H54 (cell line): ENCODE measurements at places on chromosomes 13 and 19.

DNA sequence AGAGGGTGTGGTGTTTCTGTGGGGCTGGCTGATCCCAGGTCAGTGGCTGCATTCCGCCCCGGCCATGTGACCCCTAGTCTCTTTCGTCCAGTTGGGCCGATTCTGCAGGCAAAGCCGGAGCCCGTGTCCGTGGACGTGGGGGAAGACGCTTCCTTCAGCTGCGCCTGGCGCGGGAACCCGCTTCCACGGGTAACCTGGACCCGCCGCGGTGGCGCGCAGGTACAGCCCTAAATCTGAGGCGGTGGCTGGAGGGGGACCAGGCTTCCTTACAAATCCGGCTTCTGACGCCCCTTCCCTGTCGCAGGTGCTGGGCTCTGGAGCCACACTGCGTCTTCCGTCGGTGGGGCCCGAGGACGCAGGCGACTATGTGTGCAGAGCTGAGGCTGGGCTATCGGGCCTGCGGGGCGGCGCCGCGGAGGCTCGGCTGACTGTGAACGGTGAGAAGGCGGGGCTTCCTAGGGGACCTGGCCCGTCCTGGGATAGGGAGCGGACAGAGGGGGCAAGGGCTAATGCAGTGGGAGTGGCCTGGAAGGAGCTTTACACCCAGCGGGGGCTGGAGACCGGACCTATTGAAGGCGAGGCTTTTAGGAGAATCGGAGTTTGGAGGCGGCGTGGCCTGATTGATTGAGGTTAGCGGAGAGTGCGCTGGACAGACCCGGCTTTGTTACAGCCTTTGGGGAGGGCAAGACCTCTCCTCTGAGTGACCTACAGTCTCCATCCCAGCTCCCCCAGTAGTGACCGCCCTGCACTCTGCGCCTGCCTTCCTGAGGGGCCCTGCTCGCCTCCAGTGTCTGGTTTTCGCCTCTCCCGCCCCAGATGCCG is 4.3 kb downstream of the KIRREL2 start:
- no peak for DNase-seq

DNA sequence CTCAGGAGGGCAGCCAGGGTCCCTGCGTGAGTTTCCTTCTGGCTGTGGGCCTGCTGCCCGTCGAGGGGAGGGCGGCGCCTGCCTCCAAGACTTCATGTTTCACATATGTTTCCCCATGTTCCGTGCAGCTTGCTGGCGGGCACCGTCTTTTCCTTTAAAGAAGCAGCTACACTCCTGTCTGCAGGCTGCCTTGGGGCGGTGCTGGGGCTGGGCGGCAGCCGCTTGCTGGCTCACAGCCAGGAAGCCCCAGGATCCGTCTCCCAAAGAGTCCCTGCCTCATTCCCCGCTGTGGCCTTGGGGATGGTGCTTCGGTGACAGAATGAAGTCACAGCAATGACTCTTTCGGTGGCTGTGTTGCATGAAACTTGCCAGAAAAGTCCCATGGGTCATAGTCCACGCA is 24.9 kb downstream of the PIAS4 start:
- DNase-seq: no peak

DNA sequence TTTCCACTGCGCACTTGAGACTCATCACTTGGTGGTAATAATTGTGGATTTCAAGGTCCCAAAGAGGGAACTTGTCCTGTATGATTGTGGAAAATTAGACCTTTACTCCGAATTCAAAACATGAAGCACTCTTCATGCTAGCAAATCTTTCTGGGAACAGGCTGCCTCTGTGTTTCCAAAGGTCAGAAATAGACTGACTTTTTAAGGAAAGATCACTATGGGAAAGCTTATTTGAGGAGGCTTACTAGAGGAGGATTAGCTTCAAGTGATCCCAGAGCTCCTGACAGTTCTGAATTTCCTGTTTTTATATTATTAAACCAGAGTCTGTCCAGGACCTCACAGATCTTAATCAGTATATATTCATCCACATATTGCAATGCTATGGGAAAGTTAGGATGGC is 5.5 kb downstream of the WDFY2 start:
- DNase-seq: no peak

DNA sequence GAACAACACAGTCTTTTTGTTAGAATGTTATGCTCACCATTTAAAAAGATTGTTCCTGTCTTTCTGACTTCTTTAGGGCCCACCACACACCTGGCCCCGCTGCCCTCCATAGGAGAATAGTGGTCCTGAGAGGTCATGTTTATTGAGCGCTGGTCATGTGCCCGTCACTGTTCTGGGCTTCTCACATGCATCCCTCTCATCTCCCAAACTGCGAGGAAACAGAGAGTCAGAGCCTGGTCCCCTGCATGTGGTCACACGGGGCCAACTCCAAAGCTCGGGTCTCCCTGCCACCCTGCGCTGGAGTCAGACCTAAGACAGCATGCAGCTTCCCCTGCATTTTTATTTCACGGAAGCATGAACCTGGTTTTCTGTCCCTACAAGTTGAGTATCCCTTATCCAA is 70.4 kb upstream of the GPR183 start:
- no peak for DNase-seq

DNA sequence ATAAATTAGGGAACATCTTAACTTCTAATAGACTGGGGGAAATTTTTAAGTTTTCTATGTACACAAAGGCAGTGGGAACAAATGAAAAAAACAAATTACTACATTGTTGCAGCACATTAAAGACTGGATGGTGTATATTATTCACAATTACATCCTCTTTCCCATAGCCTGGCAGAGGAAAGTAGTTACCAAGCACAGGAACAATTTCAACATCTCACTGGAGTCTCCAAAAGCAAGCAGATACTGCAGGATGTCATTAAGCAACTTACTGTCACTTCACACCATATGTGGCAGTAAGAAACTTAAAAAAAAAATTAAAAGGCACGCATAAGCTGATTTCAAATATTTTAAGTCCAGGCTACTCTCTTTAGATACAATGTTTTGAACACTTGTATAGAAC is 6.4 kb upstream of the EFNB2 start:
- no peak for DNase-seq

DNA sequence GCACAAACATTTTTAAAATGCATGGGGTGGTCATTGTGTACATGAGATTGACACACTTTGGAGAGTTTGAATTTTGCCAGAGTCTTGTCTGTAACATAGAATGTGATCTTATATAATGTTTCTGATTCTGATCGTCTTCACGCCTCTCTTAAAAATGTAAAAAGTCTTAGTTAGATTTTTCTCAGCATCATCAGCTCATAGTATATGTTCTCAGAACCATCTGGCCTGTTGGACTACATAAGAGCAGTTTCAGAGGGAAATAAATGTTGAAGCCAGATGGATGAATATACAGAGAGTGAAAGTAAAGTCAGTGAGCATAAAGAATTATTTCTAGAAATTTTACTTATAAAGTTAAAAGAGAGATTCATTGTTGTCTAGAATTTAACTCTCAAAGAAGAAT is 789.9 kb upstream of the MIR17HG start:
- no peak for DNase-seq

- no peak for DNase-seq
These were observed 5.0 kb upstream of the C19orf33 start for GRCh38 chr19:38298821-38299680.

DNA sequence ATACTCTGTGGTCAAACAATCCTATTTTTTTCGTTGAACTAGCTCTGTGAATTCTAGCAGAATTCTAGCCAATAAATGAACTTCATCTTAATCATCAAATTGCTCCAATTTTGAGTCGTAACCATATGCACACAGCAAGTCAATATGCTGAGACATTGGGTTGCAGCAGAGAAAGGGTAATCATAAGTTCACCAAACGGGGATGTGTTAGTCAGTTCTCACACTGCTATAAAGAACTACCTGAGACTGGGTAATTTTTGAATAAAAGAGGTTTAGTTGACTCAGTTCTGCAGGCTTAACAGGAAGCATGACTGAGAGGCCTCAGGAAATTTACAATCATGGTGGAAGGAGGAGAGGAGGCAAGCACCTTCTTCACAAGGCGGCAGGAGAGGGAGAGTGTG is 67.7 kb upstream of the ABCC4 start:
- no peak for DNase-seq

- DNase-seq: no peak
These were observed 4.6 kb downstream of the RBM26 start for GRCh38 chr13:79401259-79402070.

DNA sequence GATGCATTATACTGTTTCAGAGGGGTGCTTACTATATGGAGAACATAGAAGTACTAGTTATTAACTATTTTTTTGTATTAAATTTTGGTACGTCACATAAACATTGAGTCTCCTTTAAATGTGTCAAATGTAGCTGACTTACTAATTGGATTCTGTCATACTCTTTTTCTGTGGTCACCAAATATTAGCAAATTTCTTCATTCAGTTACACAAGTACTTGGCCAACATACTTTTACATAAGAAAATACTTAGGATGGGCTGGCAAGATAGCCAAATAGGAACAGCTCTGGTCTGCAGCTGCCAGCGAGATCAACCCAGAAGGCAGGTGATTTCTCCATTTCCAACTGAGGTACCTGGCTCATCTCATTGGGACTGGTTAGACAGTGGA is 19.2 kb downstream of the LPAR6 start:
- no peak for DNase-seq

DNA sequence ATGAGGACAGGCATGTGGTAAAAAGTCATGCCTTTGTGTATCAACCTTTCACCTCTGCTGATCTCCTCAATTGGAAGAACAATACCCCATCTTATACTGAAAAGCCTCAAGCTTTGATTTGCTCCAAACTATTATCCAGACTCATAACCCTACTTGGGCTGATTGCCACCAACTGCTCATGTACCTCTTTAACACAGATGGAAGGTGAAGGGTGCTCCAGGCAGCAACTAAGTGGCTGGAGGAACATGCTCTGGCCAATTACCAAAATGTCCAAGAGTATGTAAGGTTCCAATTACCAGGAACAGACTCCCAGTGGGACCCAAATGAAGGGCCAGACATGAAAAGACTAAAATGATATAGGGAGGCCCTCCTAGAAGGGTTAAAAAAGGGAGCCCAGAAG is 78.3 kb downstream of the ZNF486 start:
- no peak for DNase-seq

GRCh38 chr19:6680141-6680540 is 10.2 kb upstream of the TNFSF14 start:
- no peak for DNase-seq

DNA sequence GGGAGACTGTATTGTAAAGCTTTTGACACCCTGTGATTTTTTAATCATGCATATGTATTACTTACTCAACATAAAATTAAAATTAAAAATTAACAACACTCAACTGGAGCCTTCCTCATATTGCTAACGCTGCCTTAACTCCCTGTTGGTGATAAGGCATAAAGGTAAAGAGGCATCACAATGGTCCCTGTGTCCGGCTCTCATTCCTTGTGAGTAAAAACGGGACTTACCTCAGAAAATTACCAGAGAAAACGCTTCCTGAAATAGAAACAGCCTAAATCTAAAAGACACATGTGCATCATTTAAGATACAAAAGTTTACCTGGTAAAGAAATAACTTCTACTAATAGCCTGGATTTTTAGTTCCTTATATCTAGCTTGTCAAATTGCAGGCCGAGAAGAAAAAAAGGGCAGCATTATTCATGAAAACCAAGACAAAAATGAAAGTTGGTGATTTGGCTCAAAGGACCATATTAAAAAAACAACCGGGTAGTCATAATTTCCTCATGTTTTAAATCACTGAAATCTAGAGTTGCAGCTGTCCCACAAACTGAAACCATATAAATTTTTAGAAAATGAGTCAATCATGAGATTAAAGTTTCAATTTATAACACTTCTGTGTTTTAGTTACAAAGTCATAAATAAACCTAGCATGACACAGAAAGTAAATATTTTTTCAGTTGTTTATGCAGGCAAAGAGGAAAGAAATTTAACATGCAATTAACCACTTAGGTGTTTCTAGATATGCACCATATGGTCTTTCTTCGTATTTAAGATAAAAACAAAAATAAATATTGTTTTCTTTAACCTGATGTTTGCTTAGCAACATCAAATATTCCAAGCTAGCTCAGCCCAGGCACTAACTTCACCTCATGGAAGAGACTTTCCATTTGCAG is 94.7 kb downstream of the MIPEP start:
- DNase-seq: no peak

GRCh38 chr13:32537580-32538142 is 934 bp downstream of the N4BP2L2 start:
- no peak for DNase-seq

- DNase-seq: no peak
These were observed 663 bp upstream of the PLA2G4C start for GRCh38 chr19:48111280-48111679.
